ENCODE measurements at places on chromosomes 4 and X. TPM values are rescaled to one million over a fixed set of nuclear protein-coding genes. Genes with fewer than 3 reads are reported as not detected.

The FAM241A gene
- 0.69 TPM for total RNA-seq

The LRAT gene
- total RNA-seq = 0.17 TPM

The GPR50 gene
- total RNA-seq = not detected

The CCDC120 gene
- 0.63 TPM for total RNA-seq

The XKRX gene
- total RNA-seq = not detected

The SLC9A7 gene
- total RNA-seq = 21.2 TPM

The FAM156A gene
- 14.5 TPM for total RNA-seq

The GPRASP2 gene
- 24.5 TPM for total RNA-seq

The STPG2 gene
- total RNA-seq = 0.16 TPM

The SLC4A4 gene
- total RNA-seq = 8.5 TPM

Measured in bronchial smooth muscle cell (primary cell).